Tibial nerve (tissue), 4 donors: ENCODE measurements at places on chromosomes 12 and 14. TPM values are rescaled to one million over a fixed set of nuclear protein-coding genes. Genes with fewer than 3 reads are reported as not detected.

- DNase-seq: no peak
- no peak overlapping the region for H3K27ac ChIP-seq
- H3K36me3 ChIP-seq: no peaks in the 10 kb centered on the region
- peaks cover 3% of the 10 kb centered on the region for H3K4me1 ChIP-seq
- H3K27me3 ChIP-seq: no peaks in the 10 kb centered on the region
- no peak overlapping the region for H3K4me3 ChIP-seq
Measured at GRCh38 chr14:69193721-69194120, 2.4 kb downstream of the EXD2 start.

GRCh38 chr14:77126461-77126990, 15.1 kb downstream of the ZDHHC22 start:
- peaks cover 24% of the 10 kb centered on the region for H3K4me1 ChIP-seq
- peaks cover 16% of the 10 kb centered on the region for H3K27me3 ChIP-seq
- H3K27ac ChIP-seq: no peak overlapping the region

DNA sequence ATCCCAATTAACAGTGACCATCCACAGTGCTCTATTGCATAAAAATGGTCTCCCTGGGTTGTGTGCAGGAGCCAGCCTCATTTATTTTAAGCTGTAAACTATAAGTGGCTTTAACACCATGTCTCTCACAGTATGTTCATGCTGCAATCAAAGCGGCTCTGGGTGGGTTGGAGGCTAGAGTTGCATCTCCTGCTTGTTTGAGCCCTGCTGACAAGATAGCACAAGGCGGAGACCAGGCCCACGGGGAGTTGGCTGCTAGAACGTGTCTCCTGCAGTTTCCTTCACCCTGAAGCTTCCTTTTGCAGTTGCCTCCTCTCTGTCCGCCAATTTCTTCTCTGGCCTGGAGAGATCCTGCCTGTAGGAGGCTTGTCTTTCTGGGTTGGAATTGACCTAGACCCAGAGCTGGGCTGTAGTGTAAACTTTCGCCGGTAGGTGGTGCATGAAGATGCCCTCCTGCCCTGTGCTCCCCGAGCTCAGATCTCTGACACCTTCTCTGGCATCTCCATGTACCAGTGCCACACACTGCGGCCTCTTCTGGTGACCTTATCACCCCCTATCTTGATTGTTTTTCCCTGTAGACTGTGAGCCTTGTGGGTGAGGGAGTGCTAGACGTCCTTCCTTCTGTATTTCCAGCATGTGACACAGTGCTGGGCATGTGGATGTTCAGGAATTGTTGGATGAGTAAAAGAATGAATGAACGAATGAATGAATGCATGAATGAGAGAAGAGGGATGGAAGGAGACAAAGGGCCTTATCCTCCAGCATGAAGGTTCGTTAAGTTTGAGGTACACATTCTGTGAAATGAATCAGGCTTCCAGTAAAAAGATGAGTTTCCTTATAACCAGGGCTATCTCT, 10.4 kb downstream of the OTUB2 start:
- no peak overlapping the region for H3K4me3 ChIP-seq
- no peaks in the 10 kb centered on the region for H3K27me3 ChIP-seq
- H3K4me1 ChIP-seq: no peaks in the 10 kb centered on the region
- H3K27ac ChIP-seq: no peak overlapping the region
- DNase-seq: peak; percentile 87

- peak overlapping the region; percentile 95 for H3K27ac ChIP-seq
- no peaks in the 10 kb centered on the region for H3K27me3 ChIP-seq
- DNase-seq: peak; percentile 29
- H3K36me3 ChIP-seq: no peaks in the 10 kb centered on the region
- H3K4me1 ChIP-seq: peaks cover 37% of the 10 kb centered on the region
Measured at GRCh38 chr14:73457924-73458182, 493 bp downstream of the NUMB start.

HSP90B1 gene
- total RNA-seq: 218 TPM

TAS2R7 gene
- total RNA-seq: 1.5 TPM

DPPA3 gene
- total RNA-seq: not detected
